Thoracic aorta (tissue), 2 donors: ENCODE measurements at places on chromosomes 3 and 15. TPM values are rescaled to one million over a fixed set of nuclear protein-coding genes. Genes with fewer than 3 reads are reported as not detected.

Gene CNTN3
- total RNA-seq, result 9.7 TPM

Gene CEP70
- 38.2 TPM for total RNA-seq

Gene SNAPC5
- total RNA-seq, result 30.3 TPM

Gene THSD4
- total RNA-seq, result 150 TPM

Gene RASGRF1
- total RNA-seq, result not detected

Gene FAM81A
- total RNA-seq, result 0.71 TPM

Gene KCNAB1
- 14.2 TPM for total RNA-seq

Gene PDE12
- 38.7 TPM for total RNA-seq

Gene FAM43A
- 17.8 TPM for total RNA-seq
